Activated CD4-positive, alpha-beta T cell treated with anti-CD3 and anti-CD28 coated beads, Interleukin-2, amount 50 U/mL, for 24 hours (primary cell): ENCODE measurements at places on chromosomes 2 and 18.

DNA sequence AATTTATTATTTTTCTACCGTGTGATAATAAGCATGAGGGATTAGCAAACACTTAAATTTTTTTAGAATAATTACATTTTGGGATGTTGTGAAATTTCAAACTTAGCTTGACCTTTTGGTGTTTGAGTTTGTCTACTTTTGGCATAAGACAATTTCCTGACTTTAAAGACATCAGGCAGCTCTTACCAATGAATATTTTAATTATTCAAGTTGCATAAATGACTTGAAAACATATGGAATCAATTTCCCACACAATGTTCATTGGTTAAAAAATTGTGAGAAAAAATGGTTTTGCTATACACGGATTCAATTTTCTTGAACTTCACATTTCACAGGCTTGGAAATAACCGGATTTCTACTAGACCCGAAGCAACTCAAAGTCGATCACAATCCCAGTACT is 243.4 kb downstream of the IKZF2 start:
- DNase-seq = no peak

- no peak for DNase-seq
Observed at GRCh38 chr2:116810645-116811044, 1003.8 kb upstream of the DDX18 start.

GRCh38 chr2:171958475-171958874 is 36.2 kb downstream of the HAT1 start:
- DNase-seq = no peak

GRCh38 chr2:30883822-30884221 is 76.6 kb upstream of the CAPN13 start:
- no peak for DNase-seq

DNA sequence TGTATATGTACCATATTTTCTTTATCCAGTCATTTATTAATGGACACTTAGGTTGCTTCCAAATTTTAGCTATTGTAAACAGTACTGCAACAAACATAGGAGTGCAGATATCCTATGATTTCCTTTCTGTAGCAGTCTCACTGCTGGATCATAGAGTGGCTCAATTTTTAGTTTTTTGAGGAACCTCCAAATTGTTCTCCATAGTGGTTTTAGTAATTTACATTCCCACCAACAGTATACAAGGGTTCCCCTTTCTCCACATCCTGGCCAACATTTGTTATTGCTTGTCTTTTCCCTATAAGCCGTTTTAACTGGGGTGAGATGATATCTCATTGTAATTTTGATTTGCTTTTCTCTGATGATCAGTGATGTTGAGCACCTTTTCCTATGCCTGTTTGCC is 114.3 kb downstream of the TMEM17 start:
- no peak for DNase-seq
